ENCODE measurements at places on chromosomes 16 and 17. TPM values are rescaled to one million over a fixed set of nuclear protein-coding genes. Genes with fewer than 3 reads are reported as not detected.

The MPDU1 gene
- total RNA-seq, result 126 TPM

The PPM1E gene
- total RNA-seq, result 0.10 TPM

The SLFN14 gene
- not detected for total RNA-seq

The MSLN gene
- 3.3 TPM for total RNA-seq

The PHOSPHO1 gene
- 0.79 TPM for total RNA-seq

The RPS15A gene
- 2,434 TPM for total RNA-seq

The GAST gene
- not detected for total RNA-seq

The KIF18B gene
- 35.4 TPM for total RNA-seq

The C16orf96 gene
- 0.03 TPM for total RNA-seq

The POLR3K gene
- 35.1 TPM for total RNA-seq

The HAS3 gene
- 46.3 TPM for total RNA-seq

The RAMP2 gene
- total RNA-seq, result 1.7 TPM

The KRT24 gene
- total RNA-seq, result not detected

The ZNF319 gene
- total RNA-seq, result 10.2 TPM

The DNAH9 gene
- total RNA-seq, result not detected

The KRTAP3-1 gene
- total RNA-seq, result not detected

The C17orf50 gene
- total RNA-seq, result 0.14 TPM

The SLC9A5 gene
- 1.4 TPM for total RNA-seq

The TNFRSF13B gene
- total RNA-seq, result not detected

The RMI2 gene
- 31.9 TPM for total RNA-seq

The ATP1B2 gene
- 0.12 TPM for total RNA-seq

The CD300A gene
- total RNA-seq, result not detected

The NEUROD2 gene
- not detected for total RNA-seq

The RFNG gene
- 23.9 TPM for total RNA-seq
